GM12864 (cell line): ENCODE measurements at places on chromosomes 2 and 18.

- DNase-seq: no peak
Measured at GRCh38 chr2:104321796-104322349, 532.0 kb upstream of the POU3F3 start.

DNA sequence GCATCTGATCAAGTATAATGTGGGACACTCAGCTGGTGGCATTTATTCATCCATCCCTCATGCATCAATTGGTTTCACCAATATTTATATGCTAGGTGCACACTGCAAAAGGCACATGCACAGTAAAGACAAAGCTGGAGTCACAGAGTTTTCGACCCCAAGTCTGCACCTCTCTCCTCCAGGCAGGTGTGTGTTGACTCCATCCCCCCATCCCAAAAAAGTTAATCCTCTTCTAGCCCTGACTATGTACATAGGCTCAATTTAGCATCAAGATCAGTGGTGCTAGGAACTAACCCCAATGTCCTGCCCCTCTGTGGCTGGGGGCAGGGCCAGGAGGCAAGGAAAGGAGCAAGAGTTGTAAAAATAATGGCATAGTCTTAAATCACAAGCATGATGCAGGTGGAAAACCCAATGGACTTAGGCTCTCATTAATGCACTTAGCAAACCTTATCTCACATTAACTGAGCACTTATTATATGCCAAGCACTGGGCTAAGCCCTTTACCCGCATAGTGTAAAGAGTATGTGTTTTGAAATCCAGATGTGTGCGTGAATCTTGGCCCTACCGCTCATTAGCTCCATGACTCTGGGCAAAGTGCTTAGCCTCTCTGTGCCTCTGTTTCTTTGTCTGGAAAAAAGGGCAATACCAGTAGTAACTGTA is 3.1 kb downstream of the EVA1A start:
- DNase-seq: no peak

DNA sequence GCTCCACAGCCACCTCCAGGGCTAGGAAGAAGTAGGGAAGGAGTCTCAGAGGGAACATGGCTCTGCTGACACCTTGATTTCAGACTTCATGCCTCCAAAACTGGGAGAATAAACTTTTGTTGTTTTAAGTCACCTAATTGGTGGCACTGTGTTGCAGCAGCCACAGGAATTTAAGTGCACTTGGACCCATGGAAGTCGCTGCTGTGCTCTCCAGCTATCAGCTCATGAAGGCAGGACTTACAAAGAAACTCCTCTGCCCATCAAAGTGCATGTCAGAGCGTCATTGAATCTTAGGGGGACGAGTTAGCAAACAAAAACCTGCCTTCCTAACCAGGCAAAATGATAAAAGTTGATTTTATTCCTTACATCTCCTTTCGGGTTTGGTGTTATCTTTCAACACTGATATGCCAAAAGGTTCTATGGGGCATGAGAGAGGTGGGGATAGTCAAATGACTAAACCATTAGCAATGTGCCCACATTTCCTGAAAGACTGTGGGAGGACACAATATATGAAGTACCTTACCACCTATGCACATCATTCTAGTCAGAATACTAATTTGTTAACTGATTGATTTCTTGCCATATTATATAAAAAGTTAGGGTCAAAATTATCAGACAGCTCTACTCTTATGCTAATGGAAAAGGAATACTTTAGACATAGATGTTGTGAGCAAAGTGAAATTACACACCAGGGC is 235.8 kb upstream of the TNP1 start:
- no peak for DNase-seq

DNA sequence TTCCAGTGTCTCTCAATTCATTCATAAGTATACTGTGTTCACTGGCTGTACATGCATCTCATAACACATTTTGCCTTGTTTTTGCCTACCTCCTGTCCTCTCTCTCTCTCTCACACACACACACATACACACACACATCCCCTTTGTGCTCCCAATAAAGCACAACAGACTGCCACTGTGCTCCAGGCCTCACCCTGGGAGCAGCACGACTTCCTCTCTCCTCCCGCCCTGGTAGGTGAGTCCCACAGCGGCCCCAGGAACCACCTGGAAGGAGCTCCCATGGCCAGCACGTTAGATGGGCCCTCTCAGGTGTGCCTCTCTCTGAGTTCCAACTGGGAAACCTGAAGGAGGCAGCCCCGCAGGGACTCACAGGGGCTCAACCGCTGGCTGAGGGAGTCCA is 65.4 kb downstream of the MARCHF4 start:
- DNase-seq: no peak

DNA sequence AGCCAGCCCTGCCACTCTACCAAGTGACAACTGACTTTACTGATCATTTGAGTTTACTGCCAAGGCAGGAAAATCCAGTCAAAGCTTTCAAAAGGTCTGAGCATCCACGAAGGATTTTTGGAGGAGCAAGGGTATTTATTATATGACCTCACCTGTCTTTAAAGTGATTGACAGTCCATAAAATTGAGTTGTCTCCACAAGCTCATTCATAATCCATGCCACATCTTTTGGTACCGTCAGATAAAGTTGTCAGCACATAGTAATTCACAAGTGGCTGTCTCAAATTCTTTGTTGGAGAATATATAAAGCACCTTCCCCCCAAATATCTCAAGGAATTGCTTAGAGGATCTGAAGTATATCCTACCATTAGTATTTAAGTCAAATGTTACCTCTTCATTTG is 240.5 kb downstream of the METTL4 start:
- DNase-seq: no peak

DNA sequence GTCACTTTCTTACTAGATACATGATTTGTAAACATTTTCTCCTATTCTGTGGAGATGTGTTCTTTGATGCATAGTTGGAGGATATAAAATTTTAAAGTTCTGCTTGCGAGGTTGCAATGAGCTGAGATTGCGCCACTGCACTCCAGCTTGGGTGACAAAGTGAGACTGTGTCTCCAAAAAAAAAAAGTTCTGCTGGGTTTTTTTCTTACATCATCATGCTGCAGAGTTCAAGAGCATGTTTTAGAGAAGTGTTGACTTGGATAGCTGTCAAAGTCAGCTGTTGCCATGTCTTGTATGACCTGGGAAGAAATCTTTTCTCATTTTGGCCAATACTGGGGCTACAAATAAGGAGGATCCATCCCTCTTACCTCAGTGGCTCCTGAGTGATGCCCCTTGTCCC is 71.3 kb downstream of the UGGT1 start:
- DNase-seq: no peak

- DNase-seq: no peak
Measured at GRCh38 chr18:73316513-73316912, 448.7 kb upstream of the NETO1 start.

DNA sequence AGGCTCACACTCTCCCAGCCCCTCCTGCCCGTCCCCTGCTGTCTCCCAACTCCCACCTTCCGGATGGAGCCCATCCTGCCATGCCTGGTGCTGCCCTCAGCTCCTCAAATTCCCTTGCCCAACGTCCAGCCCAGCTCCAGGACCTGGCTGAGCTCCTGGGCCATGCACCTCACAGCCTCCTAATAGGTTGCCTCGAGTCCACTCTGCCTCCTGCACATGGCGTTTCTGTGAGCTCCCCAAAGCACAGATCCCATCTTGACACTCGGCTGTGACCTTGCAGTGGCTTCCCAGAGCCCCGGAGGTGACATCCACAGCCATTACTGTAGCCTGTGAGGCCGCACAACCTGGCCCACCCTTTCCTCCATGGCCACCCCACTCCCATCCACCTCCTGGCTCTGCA is 191.9 kb upstream of the SALL3 start:
- DNase-seq: no peak

DNA sequence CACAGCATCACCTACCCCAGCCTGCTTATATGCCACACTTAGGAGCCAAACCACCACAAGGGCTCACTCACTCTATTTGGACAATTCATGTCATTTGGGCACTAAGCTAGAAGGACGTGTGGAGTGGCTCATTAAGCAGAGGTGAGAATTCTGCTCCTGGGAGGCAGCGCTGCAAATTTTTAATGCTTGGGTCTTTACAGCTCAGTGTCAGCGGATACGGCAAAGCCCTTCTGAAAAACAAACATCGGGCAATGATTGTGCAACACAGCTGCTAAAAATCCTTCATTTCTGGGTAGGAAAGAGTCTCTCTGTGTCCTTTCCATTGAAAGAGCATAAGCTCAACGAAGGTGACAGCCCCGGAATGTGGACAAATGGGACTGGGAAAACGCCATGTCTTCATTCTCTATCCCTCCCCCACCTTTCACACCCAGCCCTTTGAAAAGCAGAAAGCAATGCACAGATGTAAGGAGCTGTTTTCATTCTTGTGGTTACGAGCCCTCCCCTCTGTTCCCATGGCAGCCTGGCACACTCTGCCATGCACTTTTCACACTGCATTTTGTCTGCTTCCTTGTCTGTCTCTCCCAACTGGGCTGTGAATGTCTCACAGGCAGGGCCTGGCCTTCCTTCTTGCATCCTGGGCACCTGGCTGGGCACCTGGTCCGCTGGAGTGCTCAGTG is 16.0 kb downstream of the TMEM177 start:
- DNase-seq: no peak

DNA sequence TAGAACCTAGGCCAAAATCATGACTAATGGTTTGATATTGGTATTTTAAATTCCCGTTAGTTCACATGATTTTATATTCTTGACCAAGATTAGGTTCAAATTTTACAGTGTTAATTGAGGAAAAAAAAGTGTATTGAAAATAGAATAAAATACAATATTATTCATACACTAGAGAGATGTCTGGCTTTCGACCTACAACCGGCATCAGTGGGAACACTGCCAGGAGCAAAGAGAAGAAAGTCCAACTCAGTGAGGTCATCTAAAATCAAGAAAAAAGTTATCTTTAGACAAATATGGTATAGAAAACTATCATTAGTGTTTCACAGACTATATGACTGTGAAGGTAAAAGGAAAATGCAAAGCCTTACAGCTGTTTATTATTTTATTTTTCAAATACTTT is 81.5 kb downstream of the PIGN start:
- DNase-seq: no peak

DNA sequence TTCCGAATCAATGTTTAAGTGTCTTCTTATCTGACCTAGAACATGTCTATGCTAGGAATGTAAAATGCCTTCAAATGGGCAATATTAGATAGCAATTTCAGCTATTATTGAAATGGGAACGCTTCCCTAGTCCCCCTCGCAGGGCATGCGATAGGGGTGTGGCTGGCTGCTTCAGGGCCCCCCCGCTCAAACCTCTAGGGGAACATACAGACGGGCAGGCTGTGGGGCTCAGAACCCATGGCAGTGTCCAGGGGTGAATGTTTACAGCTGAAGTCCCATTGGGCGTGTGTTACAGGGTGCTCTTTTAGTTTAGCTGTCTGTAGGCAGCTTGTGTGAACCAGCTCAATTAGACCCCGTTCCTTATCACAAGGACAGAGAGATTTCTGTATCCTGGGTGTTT is 315.9 kb downstream of the DSEL start:
- DNase-seq: no peak

- DNase-seq: no peak
Measured at GRCh38 chr2:11777066-11777782, 30.8 kb downstream of the LPIN1 start.

GRCh38 chr2:66869076-66869475 is 434.2 kb downstream of the MEIS1 start:
- no peak for DNase-seq

DNA sequence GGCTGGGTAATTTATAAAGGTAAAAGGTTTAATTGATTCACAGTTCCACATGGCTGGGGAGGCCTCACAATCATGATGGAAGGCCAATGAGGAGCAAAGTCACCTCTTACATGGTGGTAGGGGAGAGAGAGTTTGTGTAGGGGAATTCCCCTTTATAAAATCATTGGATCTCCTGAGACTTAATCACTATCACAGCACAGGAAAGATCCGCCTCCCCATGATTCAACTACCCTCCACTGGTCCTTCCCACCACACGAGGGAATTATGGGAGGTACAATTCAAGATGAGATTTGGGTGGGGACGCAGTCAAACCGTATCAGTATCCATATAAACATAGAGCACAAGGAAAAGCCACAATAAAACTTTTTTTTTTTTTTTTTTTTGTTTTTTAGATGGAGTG is 172.6 kb upstream of the PIEZO2 start:
- no peak for DNase-seq

- no peak for DNase-seq
Measured at GRCh38 chr2:195320413-195320973, 336.5 kb upstream of the SLC39A10 start.

- DNase-seq: peak; percentile 26
Measured at GRCh38 chr18:13159579-13159978, 59.0 kb upstream of the LDLRAD4 start.

DNA sequence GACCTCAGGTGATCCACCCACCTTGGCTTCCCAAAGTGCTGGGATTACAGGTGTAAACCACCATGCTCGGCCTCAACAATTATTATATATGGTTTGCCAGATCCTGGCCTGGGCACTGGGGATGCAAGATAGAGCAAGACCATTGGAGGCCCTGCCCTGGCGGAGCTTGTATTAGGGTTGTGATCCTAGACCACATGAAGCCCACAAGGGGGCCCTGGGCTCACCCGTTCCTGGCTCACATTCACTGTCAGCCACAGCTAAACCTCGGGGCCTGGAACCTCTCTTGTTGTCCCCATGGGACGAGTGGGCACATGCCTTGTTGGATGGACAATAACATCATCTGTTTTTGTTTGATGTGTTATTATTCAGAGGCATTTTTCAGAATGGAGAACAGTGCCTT is 14.9 kb downstream of the HPCAL1 start:
- DNase-seq: no peak

DNA sequence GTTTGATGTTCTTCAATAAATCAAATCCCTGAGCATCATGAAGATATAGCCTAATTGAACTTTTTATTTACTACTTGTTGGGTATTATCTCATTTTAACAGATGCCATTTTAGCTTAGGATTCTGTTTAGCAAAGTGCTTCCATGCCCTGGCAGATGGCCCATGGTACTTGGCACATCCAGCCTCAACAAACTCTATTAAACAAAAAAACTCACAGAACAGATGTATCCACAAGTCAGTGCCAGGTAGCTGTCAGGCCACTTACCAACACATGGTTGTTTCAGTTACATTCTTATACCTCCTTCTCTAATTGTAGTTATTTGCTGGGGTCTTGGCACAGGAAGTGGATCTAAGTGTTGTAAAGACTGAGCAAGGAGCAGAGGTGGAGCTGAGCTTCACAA is 29.6 kb downstream of the GAD1 start:
- DNase-seq: no peak

GRCh38 chr18:7870855-7871254 is 303.7 kb downstream of the PTPRM start:
- no peak for DNase-seq
